Right ventricle myocardium superior (tissue), 1 donor: ENCODE measurements at places on chromosomes 6 and 20. TPM values are rescaled to one million over a fixed set of nuclear protein-coding genes. Genes with fewer than 3 reads are reported as not detected.

DNA sequence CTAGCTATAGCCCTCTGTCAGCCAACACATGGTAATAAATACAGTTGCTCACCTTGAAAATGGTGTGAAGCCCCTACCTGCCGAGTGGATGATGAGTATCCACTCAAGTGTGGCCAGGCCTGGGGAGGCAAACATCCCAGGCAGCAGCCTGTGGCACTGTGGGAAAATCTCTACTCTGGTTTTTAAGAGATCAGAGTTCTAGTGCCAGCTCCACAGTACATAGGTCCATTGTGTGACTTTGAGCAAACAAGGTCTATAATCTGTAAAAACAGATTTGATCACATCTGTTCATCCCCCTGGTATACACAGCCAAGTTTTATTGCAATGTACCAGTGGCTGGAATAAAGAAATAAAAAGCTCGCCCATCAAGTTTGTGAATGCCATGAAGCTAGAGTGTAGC is 82.7 kb upstream of the ARMC2 start:
- no peak for DNase-seq

GRCh38 chr20:34907616-34908469 is 31.4 kb downstream of the ACSS2 start:
- DNase-seq: peak; percentile 71

DNA sequence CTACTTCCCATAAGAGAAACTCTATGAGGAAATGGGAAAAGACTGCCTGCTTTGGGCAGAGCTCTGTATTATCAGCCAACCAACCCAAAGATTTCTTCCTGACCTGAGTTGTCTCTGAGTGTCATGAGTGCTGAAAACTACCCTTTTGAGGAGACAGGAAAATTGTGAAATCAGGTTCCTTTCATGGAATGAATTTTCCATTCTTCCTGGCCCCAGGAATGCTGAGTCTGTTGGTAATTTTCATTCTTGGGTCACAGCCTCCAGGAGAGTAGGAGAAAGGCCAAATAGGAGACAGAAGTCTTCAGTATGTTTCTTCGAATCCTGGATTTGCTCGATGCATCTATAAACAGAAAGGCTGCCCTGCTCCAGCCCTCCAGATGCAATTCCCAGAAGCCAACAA is 53.6 kb downstream of the SCML4 start:
- DNase-seq: no peak

DNA sequence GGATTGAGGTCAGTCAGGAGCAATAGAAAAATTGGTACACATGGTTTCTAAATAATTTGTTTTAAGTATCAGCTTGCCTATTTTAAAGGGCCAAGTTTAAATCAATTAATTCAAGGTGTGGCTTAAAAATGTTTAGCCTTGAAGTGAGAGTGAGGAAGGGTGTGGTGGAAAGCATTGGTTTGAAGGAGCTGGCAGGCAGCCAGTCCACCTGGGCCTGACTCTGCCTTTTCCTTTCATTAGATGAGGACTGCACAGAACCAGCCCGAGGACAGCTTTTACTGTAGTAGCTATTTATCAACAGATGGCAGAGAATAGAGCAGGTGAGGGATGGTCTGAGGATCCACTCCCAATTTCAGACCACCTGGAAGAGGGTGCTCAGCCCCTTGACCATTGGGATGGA is 42.4 kb downstream of the DHX35 start:
- DNase-seq: no peak

- no peak for DNase-seq
Observed at GRCh38 chr6:41288030-41288753, 1.7 kb upstream of the TREM1 start.

- no peak for DNase-seq
Observed at GRCh38 chr20:47059536-47059935, 164.9 kb downstream of the EYA2 start.

DNA sequence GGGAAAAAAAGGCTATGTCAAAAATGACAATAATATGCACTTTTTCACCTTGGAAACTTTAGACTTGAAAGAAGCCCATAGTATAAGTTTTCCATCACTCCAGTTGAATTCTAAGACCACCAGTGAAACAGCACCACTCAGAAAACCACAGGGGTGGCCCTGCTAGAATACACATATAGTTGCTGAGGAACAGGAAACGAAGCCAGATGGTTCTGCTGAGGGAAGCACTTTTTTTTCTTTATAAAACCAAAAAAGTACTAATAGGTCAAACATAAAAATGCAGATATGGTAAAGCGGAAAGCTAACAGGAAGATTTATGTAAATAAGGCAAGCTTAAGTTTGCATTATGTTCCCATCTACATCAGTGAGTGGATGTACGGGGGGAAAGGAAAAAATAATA is 303.9 kb downstream of the FOXC1 start:
- DNase-seq: no peak

GRCh38 chr6:20709451-20709850 is 175.2 kb downstream of the CDKAL1 start:
- DNase-seq: no peak

DNA sequence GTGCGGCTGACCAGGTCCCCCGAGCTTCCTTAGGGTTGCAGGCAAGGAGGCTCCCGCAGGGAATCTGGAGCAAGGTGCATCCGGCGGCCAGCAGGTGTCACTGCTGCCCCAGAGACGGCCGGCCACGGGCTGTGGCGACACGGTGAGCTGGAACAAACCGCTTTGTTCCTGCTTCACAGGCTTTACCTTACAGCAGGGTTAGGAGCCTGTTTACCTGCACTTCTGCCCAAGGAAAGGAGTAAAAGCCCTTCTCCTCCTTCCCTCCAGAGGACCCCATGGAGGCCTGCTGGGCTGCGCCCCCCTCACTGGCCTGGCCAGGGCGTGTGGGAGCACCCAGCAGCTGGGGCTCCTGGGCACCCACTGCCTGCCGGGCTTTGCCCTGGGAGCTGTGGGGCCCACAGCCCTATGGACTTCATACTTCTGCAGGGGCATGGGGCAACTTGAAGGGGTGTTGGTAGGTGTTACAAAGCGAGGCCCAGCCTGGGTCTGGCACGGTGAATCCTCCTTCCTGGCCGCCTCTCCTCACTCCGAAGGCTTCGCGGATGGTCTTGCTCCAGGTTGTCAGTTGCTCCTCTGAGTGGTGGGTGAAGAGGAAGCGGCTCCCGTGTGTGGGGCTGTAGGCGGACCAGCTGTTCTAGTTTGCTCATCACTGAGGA is 88.4 kb downstream of the CDC5L start:
- DNase-seq: peak; percentile 82

GRCh38 chr6:168286116-168286515 is 33.5 kb downstream of the DACT2 start:
- no peak for DNase-seq

GRCh38 chr6:146856296-146856695 is 257.5 kb downstream of the ADGB start:
- no peak for DNase-seq

DNA sequence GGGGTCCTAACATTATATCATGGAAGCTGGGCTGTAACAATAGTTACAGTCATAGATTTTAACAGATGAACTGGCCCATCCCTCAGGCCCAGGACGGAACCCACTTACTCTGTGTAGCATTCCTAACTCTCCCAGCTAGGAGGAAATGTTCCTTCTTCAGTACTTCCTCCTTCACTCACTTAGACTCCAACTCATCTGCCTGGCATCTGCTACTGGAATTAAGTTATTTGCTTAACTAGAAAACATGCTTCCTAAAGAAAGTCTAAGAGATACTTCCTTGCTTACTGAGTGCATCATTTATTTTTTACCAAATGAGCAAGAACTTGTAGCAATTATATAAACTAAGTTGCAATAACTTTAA is 20.5 kb downstream of the GCLC start:
- DNase-seq: no peak

DNA sequence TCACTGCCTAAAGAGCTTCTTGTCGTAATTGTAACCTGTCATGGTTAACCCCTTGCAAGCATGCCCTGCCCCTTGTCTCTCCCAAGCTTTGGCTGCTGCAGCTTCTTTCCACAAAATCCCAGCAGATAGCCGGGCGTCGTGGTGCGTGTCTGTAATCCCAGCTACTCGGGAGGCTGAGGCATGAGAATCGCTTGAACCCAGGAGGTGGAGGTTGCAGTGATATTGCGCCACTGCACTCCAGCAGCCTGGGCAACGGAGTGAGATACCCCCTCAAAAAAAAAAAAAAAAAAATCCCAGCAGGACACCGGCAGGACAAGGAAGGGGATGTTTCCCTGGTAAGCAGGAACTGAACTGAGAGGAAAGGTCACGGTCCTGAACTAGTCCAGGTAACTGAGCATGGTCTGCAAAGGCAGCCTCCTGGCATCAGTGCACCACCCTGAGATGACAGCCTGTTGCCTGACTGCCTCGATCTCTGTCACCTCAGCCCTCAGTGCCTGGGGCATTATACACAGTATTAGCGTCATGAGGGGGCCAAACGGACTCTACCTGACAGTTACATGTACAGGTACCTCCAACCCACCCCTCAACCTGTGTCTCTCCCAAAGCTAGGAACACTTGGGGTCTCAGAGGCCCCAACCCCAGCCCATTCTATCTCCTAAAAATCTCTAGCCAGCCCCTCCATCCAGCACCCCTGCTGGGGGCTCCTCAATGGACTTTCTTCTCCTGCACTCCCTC is 1.8 kb downstream of the LZTS3 start:
- DNase-seq: no peak

- no peak for DNase-seq
Observed at GRCh38 chr6:142855893-142856623, 88.9 kb downstream of the HIVEP2 start.

- peak; percentile 89 for DNase-seq
Observed at GRCh38 chr20:62875419-62876361, 14.1 kb upstream of the TCFL5 start.

DNA sequence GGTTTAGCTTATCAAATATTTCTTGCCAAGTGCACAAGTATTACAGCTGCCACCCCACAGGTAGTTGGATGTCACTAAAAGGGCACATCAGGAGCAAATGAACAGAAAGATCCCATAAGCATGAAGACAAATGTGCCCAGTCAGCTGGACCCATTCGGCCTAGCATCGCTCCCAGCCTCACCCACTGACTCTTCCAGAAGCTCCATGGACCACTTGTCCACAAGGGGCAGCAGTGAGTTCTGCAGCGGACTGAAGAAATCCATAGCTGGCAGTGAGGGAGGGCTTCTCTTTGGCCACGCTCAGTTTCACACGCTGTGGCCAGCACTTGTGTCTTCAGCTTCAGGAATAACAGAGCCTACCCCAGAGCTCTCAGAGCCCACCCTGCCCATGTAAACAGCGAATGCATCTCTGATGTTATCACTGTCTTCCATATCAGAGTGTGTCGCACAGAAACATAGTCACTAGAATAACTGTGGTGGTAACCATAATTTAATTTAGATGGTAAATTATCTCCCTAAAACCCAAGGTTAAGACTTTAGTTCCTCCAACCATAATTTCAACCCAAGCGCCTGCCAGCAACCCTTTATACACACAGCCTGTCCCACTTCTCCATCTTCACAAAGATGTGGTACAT is 15.8 kb downstream of the CGA start:
- DNase-seq: peak; percentile 59

- DNase-seq: no peak
Observed at GRCh38 chr6:170124836-170125235, 166.0 kb downstream of the DLL1 start.

DNA sequence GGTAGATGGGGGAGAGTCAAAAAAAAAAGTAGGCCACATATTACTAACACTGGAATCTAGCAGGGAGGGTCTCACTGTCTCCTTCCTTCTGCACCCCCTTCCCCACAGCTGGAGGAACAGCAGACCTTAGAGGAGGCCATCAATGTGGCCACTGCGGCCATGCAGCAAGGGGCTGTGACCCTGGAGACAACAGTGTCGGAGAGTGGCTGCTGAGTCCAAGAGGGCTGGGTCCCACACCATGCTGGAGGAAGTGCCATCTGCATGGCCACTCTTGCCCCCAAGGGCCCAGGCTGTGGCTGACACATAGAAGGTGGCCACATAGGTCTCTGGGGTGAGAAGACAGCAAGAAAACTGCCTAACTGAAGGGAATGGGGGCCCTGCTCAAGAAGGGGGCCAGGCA is 2.6 kb upstream of the DEF6 start:
- DNase-seq: no peak

The AIF1 gene
- 17.7 TPM for total RNA-seq

The DEFB125 gene
- total RNA-seq: not detected

The TRIM26 gene
- total RNA-seq: 17.8 TPM

The TGM2 gene
- 469 TPM for total RNA-seq

The OVOL2 gene
- not detected for total RNA-seq

The RIPPLY2 gene
- total RNA-seq: not detected

The MEP1A gene
- total RNA-seq: not detected

The GATA5 gene
- total RNA-seq: 1.7 TPM

The EZR gene
- 197 TPM for total RNA-seq

The FAM50B gene
- 28.9 TPM for total RNA-seq

The ENPP1 gene
- total RNA-seq: 2.2 TPM
